ENCODE measurements at places on chromosomes 1 and 21.

GRCh38 chr1:226133504-226134123 lies 52.9 kb downstream of the ACBD3 start:
- DNase-seq: no peak

GRCh38 chr1:2645776-2646175 lies 13.0 kb upstream of the MMEL1 start:
- DNase-seq: no peak

GRCh38 chr1:192797891-192798290 lies 10.9 kb upstream of the RGS2 start:
- DNase-seq: no peak

- no peak for DNase-seq
Observed at GRCh38 chr1:14710331-14710730, 111.8 kb downstream of the KAZN start.

- DNase-seq: no peak
Observed at GRCh38 chr21:42051788-42052187, 19.3 kb upstream of the UMODL1 start.

DNA sequence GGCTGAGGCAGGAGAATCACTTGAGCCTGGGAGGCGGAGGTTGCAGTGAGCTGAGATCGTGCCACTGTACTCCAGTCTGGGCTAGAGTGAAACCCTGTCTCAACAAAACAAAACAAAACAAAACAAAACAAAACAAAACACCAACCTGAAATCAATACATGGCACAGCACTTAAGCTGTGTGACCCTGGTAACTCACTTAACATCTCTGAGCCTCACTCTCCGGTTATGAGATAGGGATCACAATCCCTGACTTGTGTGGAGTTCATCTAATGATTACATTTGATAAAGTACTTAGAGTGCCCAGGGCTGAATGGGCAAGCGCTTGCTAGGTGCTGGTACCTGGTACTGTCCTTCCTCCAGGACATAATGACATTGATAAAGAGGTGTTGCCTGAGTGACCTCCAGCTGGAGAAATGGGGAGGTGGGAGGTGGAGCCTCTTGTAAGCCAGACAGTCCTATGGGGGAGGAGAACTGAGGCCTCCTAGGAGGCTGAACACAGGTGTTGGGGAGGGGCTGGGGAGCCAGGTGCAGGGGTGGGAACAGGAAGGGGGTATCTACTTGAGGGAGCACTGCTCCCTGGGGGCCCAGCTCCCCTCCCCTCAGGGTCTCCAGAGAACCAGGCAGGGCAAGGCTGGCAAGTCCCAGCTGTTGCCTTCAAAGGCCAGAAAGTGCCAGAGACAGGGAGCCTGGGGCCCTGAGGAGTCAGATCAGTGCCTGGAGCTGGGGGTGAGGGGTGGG lies 17.9 kb downstream of the FOXO6 start:
- DNase-seq: no peak

DNA sequence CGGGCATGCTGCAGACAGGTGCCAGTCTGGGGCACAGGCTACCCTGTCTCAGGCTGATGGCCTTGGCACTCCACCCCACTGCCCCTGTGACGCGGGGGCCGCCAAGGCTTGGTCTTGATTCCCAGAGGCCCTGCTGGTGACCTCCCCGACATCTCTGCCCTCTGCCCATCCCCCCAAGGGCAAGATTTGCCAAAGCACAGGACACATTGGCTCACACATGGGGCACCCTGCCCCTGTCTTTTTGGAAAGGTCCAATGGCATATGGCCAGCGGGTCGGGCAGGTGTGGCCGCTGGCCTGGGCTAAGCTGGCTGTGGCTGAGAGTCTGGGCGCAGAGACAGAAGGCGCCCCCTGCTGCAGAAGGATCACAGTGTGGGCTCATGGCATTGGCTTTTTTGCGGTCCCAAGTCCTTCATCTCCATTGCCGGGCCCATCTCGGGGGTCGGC lies 4.6 kb downstream of the MIB2 start:
- DNase-seq: no peak

- no peak for DNase-seq
Observed at GRCh38 chr1:173502104-173502503, 25.0 kb downstream of the PRDX6 start.

DNA sequence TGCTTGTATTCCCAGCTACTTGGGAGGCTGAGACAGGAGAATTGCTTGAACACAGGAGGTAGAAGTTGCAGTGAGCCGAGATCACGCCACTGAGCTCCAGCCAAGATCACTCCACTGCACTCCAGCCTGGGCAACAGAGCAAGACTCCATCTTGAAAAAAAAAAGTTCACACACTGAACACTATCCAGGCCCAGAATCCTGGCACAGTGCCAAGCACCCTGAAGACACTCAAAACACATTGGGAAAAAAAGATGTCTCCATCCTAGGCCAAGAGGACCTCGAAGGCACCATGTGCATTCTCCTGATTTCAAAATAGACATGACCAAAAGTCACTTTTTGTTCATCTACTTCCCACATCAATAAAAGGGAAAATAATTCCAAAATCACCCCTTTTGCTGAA lies 38.7 kb downstream of the SLC9A1 start:
- DNase-seq: no peak

DNA sequence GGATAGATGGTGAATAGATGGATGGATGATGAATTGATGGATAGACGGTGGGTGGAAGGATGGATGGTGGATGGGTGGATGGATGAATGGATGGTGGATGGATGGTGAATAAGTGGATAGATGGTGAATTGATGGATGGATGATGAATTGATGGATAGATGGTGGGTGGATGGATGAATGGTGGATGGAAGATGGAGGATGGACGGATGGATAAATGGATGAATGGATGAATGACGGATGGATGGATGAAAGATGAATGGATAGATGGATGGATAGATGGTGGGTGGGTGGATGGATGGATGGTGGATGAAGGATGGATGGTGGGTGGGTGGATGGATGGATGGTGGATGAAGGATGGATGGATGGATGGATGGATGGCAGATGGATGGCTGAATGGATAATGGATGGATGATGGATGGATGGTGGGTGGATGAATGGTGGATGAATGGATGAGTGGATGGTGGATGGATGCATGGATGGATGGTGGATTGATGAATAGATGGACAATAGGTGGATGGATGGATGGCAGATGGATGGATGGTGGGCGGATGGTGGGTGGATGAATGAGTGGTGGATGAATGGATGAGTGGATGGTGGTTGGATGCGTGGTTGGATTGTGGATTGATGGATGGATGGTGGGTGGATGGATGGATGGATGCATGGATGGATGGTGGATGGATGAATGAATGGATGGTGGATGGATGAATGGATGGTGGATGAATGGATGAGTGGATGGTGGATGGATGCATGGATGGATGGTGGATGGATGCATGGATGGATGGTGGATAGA lies 5.3 kb downstream of the CHD5 start:
- DNase-seq: no peak

DNA sequence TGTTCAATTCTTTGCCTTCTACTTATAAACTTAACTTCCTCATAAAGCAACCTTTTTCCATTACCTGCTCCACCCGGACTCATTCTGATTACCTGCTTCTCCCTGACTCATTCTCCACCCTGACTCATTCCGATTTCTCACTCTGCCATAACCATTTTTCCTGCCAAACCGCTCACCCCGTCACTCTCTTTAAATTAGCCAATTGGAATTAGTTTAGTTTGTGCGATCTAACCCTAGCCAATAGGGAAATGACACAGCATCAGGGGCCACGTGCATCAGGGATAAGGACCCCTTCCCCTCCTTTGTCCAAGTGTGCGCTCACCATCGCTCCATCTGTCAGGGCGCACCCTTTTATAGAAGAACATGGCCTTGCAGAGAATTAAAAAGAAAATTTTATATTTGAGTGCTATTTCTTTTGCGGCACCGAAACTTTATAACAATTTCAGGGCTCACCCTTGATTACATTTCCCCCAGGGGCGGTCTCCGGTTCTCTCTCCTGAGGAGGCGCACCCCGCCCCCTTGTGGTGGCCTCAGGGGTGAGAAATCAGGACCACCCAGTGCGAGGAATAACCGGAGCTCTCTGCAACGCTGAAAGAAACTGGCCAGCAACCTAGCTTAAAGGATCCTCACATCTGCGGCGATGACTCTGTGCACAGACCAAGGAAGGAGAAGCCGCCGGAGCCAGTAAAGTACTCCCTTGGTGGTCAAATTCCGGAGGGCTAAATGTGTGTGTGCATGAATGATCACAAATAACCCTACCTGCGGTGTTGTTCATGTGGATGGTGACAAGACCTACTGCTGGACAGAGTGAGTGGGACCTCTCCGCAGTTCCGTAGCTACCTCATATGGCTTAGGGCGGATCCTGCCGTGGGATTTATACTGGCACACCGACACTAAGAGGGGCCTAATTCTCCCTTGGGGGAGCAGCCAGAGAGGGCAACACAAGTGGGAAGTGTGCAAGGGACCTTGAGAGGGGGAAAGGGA lies 30.3 kb upstream of the CBR3 start:
- DNase-seq: no peak

- DNase-seq: no peak
Observed at GRCh38 chr1:198524556-198524955, 15.9 kb downstream of the ATP6V1G3 start.

DNA sequence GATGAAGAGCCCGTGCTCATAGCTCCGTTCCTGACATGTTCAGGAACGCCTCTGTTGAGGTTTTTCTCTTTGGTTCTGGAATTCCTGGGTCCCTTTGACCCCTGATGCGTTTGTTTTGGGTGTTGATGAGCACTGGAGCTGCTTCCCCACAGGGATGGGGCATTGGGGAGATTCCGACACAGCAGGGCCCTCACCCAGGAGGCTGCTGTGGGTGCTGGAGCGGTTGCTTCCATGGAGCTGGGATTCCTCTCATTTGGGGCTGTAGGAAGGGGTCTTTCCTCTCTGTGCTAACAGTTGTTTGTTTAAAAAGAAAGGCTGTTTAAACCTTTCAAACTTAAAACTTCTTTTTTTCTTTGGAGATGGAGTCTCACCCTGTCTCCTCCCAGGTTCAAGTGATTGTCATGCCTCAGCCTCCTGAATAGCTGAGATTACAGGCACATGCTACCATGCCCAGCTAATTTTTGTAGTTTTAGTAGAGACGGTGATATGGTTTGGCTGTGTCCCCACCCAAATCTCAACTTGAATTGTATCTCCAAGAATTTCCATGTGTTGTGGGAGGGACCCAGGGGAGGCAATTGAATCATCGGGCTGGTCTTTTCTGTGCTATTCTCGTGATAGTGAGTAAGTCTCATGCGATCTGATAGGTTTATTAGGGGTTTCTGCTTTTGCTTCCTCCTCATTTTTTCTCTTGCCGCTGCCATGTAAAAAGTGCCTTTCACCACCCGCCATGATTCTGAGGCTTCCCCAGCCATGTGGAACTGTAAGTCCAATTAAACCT lies 48.9 kb downstream of the SKI start:
- DNase-seq: no peak

- DNase-seq: peak; percentile 50
Observed at GRCh38 chr1:162169031-162169790, 99.7 kb downstream of the NOS1AP start.

DNA sequence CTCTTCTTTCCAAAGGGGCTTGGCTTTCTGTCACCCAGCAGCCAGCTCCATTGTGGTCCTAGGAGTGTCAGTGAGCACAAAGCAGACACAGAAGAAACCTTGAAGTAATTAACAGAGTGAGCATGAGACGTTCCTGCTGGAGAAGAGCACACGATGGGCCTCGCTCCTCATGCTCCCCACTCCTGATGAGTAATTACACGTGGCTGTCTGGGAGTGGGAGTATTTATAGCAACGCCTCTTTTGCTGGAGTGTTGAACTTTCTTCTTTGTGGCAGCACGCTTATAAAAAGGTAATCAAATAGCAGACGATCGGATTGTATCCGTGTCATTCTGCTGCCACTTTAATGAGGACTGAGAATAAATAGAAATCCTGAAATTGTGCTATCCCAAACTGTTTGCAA lies 185.8 kb downstream of the CAMTA1 start:
- DNase-seq: no peak

DNA sequence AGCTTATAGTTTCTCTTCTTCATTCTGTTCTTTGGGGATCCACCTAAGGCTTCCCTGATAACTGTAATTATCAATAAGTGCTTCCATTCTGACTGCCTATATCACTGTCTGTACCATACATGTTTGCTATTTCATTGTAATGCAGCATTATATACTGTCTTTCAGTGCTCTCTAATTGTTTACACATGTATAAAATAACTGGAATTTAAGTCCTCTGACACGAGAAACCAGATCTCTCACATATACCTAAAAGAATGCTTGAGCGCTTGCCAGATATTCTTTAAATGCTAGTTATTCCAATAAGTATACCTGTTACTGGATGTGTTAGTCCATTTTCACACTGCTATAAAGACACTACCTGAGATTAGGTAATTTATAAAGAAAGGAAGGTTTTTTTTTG lies 34.7 kb downstream of the CELF3 start:
- no peak for DNase-seq

GRCh38 chr1:160726114-160726497 lies 12.9 kb upstream of the SLAMF7 start:
- no peak for DNase-seq

DNA sequence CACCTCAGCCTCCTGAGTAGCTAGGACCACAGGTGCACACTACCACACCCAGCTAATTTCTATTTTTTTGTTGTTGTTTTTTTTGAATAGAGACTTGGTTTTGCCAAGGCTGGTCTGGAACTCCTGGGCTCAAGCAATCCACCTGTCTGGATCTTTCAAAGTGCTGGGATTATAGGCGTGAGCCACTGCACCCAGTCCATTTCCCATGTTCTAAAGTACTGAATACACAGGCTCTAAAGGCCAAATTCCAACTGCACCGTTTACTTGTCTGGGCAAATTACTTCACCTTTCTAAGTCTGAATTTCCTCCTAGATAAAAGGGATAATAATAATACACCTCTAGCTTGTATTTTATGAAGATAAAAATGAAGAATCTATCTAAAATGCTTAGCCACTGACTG lies 39.6 kb downstream of the FRRS1 start:
- no peak for DNase-seq

DNA sequence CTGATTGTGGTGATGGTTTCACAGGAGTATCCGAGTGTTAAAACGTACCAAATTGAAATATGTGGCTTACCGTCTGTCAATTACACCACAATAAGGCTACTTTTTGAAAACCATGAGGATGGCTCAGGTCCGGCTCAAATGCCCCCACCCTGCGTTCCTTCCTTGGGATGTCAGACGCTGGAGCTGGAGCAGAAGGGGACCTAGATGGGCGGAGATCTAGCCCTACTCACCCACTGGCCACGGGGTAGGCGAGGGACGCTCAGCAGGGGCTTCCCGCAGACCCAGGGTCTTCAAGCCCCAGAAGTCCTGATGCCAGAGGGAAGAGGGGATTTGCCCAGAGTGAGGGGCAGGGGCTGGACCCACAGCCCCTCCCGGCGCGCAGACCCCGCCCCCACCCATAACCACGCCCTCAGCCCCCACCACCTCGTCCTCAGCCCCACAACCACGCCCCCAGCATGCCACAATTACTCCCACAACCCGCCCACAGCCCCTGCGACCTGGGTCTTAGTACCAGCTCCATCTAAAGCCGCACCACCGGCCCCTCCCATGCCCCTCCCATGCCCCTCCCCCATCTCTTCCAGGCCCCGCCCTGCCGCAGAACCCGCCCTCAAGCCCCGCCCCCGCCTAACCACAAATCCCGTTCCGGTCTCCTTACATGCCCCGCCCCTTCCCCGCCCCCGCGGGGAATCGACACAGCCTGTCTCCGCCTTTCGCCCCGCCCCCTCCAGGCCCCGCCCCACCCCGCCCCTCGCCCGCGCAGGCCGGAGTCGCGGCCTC lies at the start of gene LRRC3:
Gene LRRC3 (plus strand): TSS at position 764 of the 777 bp plus-strand sequence. CDS start 1,135 bp downstream, outside the sequence.
- DNase-seq: peak; percentile 64

GRCh38 chr21:14542638-14543037 lies 3.5 kb downstream of the SAMSN1 start:
- DNase-seq: no peak

All from NCI-H1694 (cell line).